T-helper 2 cell treated with Interferon-gamma antibody and Interleukin-4, amounts not matched to agents 100 ng/mL and 5 ng/mL, for 36 hours (primary cell): ENCODE measurements at places on chromosomes 2 and 18. TPM values are rescaled to one million over a fixed set of nuclear protein-coding genes. Genes with fewer than 3 reads are reported as not detected.

Gene SAG
- total RNA-seq, result 0.02 and 0.34 TPM in 2 replicates

Gene KIAA1328
- total RNA-seq, result 9.5 and 10.4 TPM in 2 replicates

Gene ZBTB14
- 22.1 and 23.1 TPM in 2 replicates for total RNA-seq

Gene FHOD3
- not detected in 2 replicates for total RNA-seq

Gene CKAP2L
- total RNA-seq, result 43.2 and 49.6 TPM in 2 replicates

Gene UBR3
- total RNA-seq, result 26.7 and 29.7 TPM in 2 replicates
